AG09309 (cell line): ENCODE measurements at places on chromosomes 13 and 19.

- DNase-seq = no peak
Measured at GRCh38 chr19:47512948-47513319, 1.9 kb downstream of the NAPA start.

DNA sequence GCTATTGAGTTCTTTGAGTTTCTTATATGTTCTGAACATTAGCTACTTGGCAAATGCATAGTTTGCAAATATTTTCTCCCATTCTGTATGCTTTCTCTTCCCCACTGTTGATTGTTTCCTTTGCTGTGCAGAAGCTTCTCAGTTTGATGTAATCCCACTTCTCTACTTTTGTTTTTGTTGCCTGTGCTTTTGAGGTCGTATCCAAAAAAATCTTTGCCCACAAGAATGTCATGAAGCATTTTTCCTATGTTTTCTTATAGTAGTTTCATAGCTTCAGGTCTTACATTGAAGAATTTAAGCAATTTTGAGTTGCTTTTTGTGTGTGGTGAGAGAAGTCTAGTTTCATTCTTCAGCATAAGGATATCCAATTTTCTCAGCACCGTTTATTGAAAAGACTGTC is 536.7 kb upstream of the ARGLU1 start:
- no peak for DNase-seq

DNA sequence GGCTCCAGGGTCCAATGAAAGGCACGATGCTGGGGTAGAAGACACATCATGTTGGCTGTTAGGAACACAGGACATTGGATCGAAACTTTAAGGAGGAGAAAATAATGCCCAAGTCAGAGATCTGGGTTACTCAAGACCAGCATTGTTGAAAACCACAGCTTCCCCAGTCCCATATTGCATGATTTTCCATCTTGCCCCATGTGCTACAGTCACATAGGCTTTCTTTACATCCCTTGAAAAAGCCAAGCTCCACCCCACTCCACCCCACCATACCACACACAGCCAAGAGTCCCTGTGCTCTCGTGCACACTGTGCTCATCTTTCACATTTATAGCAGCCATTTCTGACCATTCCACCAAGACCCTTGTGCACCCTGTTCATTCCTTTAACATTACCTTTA is 636.2 kb downstream of the DIAPH3 start:
- DNase-seq = no peak

DNA sequence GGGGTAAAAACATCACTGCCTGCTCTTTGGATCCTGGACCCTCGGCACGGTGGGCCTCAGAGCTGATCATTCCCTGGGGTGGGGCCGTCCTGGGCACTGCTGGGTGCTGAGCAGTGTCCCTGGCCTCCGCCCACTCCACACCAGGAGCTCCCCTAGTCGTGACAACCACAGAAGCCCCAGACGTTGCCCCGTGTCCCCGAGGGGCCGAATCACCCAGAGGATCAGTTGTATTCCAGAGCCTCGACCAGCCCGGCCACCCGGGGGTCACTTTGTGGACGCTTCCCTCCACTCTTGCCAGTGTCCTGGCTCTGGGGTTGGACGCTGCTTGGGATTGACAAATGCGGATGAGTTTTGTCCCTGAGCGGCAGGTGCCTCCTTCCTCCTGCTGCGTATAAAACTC is 10.2 kb downstream of the C2CD4C start:
- no peak for DNase-seq

DNA sequence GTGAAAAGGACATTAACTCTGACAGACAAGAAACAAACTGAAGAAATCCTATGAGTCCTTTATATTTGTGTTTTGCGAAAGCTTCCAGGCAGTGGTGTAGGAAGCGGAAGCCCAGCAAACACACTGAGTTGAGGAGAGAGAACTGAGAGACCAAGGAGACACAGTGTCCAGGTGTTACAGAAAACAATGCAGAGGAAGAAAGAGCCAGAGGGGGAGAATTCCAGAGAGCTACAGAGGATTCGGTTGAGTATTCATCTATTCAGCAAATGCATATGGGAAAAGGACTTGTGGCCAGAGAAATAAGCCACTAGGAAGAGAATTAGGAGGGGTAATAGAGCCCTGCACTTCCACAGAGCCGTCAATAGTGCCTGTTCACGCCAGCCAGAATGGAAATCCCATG is 183.5 kb downstream of the LIG4 start:
- DNase-seq = no peak

DNA sequence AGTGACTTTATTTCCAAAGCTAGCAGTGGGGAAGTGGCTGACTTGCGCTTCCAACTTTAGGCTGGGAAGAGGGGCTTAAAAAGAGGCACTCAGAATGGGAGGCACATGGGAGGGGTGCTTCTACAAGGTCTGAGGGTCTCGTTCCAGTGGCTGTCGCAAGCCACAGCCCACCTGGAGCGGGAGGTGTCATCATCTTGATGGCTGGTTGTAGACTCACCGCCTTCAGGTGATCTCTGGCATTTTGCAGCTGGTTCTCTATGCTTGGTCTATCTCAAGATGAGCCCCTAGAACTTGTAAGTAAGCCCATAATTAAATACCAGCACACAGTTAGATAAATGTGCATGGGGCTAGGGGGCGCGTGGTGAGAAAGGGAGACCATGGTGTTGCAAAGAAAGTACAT is 9.2 kb downstream of the TEX29 start:
- no peak for DNase-seq

DNA sequence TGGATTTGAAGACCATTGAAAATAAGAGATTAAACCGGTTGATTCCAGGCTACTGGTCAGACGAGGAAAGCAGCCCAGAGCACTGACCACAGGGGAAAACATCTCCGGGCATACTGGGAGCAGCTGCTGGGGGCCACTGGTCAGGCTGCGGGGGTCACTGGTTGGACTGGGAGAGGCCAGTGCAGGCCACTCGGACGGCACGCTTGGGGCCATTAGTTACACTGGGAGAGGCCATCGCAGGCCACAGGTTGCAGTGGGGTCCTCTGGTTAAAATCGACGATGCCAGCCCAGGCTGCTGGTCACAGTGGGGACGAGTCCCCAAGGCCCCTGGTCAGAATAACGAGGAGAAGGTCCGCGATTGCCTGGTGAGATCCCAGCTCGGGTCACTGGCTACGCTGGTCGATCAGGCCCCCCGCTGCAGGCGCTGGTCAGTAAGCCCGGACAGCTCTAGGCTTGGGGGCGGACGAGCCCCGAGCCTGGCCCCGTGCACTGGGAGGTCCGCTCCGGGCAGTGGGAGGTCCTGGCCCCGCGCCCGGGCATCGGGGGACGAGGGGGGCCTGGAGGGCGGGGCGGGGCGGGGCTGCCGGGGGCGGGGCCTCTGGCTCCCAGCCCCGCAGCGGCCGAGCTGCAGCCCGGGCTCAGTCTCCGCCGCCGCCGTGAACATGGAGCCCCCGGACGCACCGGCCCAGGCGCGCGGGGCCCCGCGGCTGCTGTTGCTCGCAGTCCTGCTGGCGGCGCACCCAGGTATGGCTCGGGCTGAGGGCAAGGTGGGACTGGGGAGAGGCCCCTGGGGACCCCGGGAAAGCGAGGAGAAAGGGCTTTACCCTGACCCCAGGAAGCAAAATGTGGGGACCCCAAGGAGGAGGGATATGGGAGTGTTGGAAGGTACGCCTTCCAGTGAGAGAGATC is at the start of gene BCAM:
TSS of gene BCAM (plus strand) at position 641 of the 909 bp plus-strand sequence. CDS start at position 663, 22 bp downstream.
- no peak for DNase-seq

- DNase-seq = no peak
Measured at GRCh38 chr19:35870798-35871197, 2.4 kb downstream of the APLP1 start.

DNA sequence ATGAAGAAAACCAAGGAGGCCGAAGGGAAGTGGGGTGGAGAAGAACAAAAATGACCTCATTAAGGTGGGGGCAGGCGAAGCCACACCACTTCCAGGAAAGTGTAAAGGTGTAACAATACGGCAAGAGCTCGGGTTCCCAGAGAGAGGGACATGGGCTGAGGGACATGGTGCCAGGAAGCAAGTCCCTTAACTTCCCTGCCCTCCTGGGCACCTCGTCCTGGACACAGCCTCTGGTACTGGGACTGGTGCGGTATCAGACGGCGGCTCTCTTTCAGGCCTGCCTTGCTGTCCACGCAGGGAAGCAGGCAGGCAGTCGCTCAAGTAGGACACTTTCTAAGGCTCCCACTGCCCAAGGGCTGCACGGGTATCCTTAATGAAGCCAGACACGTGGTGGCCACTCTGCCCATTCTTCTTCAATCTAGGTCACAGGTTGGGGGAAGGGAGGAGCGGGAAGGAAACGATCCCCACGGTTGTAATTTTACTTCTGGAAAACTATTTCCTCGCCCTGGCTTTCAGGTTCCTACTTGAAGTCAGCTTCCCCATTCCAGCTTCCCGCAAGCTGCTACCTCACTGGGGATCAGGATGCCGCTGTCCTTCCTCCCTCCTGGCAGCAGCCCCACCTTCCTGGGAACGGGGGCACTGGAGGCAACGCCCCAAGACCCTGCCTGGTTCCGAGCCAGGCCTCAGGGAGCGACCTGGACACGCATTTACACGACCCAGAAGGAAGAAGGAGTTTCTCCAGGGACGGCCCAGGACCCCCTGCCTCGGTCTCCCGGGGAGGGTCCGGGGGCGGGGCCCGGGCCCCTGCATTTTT is 1.2 kb downstream of the AP3D1 start:
- DNase-seq = no peak

DNA sequence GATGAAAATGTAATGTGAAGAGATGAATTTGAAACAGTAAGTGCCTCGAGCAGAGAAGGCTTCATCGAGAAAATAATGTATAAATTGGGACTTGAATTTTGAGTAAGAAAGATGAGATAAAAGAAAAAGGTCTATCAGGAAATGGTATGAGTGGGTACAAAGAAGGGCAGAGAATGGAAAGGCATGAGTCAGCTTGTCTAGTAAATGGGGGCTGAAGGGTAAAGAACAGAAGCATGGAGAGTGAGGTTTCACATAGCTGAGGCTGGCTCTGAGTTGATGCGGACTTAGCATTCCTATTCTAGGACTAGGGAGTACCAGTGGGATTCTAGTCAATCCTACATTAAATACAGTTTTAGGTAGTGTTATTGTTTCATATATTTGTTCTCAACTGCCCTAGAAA is 85.8 kb downstream of the ZC3H13 start:
- no peak for DNase-seq

DNA sequence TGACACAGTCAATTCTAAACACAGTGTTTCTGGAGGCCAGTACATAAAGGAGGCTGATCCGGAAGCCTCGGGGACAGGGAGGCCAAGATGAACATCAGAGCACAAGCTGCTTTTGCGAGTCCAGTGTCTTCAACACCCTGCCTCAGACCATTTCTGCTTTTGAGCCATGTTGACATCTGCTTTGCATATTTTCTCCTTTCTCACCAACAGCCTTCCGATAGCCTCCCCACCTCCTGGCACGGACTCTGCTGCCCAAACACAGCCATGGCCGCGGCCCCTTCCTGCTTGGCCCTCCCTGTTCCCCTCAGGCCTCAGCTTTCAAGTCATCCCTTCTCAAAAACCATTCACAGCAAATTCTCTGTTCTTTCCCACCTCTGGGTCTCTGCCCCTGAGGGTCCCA is 3.6 kb downstream of the LRRC25 start:
- DNase-seq = no peak

DNA sequence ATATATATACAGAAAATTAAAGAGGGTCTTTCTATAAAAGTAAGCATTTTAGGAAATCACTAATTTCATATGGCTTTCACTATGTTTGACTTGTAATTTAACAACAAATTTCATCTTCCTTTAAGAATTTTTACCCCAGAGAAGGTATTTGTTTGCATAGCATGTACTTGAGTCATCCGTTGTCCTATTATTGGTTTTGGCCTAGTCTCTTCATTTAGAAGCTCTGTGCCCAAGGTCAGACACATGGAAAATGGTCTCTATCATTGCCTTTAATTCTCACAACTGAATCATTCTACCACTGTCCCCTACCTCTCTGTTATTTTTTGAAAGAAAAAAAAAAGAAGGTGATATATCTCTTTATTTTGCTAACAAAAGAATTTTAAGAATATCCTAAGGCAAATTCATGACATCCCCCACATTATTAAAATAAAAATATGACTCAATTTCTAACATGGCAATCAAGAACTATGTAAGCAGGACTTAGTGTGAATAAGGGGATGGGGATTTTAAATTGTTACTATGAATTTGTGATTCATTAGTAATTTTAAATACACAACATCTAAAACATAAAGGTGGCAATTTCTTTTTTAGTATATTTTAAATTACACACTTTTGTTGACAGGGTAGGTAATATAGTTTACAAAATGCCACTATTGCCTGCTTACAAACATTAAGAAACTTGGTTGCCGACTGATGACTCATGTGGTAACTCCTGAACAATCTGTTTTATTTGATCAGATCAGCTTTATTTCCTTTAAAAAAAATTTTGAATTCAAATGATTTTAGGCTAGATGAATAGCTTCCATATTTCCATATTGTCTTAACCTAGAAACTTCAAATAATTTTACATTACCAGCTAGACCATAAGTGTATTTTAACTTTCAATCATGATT is 13.9 kb downstream of the SLITRK5 start:
- DNase-seq = no peak

DNA sequence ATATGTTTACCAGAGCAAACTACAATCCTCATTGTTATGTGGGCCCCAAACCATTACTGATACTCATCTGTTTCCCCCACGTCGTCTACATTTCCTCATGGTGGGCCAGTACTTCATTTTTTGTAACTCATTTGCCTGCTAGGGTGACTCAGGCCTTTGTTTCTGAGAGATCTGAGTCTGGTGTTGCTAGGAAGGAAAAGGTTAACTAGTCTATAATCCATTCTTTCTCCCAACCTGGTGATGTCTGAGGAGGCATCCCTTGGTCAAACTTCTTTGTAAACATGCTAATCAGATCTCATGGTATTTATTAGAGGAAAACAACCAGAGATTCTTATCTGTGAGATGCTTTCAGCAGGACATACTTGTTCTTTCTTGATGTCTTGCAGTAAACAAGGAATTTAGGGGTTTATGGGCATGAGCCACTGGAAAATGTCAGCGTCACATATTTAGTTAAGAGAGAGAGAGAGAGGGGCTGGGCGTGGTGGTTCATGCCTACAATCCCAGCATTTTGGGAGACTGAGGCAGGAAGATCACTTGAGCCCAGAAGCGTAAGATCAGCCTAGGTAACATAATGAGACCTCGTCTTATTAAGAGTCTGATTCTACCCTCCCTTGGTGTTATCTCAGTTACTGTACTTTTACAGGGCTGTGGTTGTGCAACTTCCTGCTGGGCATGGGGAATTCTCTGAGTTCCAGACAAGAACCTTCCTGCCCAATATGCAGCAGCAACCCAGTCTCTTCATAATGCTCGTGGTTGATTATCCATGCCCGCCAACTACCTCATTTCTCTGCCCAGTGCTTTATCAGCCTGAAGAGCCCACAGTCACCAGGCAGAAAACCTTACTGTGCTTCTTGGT is 9.7 kb upstream of the DPRX start:
- no peak for DNase-seq
